ENCODE measurements at places on chromosomes 13 and 19.
A peak's percentile ranks its signal among the peaks of the same experiment; 100 is the strongest.

DNA sequence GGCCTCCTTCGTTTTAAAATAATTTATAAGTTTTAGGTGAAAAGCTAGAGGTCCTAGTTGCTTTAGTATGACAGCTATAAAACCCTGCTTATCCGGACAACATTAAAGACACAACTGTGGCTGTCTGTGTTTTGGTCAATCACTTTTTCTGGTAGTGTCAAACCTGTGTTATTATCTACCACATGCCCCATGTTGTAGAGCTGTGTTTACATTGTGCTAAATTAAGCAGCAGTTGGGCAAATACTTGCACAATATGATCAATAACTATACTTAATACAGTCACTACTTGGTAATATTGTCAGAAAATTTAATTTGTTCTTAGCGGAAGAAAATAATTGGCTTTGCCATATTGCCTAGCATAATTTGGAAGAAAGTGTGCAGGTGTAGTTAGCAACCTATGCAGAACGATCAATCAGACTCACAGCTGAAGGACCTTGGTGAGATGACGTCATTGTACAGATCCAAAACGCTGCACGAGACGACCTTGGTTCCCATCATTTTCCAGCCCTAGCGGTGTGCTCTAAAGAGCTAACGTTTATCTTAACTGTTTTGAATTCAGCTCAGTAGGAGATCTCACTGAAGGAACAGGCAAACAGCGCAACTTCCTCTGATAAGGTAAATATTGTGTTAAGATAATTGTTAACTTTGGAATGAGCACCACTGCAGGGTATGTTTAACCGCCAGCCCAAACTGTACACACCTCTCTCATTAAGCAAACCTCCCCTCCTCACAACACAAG lies 476.6 kb downstream of the IRS2 start:
- DNase-seq: no peak

DNA sequence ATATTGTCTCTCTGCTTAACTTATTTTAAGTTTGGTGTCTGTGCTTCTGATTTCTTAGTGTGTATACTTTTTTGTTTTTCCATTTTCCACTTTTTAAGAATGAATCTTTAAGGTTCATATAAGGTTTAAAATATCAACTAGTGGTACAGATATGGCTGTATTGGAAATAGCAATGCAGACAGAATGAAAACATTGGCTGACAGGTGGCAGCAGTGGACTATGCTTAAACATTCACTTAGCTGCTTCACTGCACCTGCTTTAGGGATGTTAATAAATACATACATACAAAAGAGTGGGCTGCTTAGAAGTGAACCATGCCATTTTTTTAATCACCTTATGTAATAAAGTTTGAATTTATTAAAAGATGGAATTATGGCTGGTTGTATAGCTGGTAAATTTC lies 27.3 kb downstream of the TM9SF2 start:
- DNase-seq: no peak

GRCh38 chr19:40283414-40284250 lies 1.5 kb downstream of the AKT2 start:
- DNase-seq: peak; percentile 10

- no peak for DNase-seq
Observed at GRCh38 chr19:14002571-14003250, 3.4 kb downstream of the RFX1 start.

DNA sequence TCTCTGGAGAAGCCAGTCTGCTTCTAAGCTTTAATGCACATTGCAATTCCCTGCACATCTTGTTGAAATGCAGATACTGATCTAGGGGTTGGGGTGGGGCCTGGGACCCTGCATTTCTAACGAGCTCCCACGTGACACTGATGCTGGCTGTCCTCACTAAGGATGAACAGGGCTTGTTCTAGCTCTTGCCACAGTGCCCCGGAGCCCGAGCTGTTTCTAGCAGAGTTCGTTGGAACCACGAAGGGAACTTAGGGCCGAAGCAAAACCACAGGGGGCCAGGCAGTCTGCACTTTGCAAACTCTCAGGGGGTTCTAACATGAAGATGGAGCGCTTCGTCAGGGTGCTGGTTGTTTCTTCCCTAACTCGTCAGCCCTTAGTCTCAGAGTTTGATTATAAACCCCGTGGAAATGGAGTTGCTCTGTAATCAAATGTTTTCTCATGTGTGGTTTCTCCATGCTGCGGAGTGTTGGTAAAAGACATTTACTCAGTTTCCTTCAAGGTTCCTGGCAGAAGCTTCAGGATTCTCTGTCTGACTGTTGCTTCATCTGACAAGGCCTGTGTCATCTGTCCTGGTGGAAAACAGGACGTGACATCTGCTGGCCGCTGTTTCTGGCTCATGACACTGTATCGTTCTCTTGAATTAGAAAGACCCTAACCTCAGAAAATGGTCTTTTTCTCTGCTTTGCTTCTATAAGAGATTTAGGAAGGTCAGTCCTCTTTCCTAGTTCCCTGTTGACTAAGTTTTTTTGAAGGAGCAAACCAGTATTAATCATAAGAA lies 221.5 kb downstream of the TEX29 start:
- DNase-seq: no peak

GRCh38 chr13:23322353-23323336 lies 110.9 kb downstream of the SACS start:
- no peak for DNase-seq

DNA sequence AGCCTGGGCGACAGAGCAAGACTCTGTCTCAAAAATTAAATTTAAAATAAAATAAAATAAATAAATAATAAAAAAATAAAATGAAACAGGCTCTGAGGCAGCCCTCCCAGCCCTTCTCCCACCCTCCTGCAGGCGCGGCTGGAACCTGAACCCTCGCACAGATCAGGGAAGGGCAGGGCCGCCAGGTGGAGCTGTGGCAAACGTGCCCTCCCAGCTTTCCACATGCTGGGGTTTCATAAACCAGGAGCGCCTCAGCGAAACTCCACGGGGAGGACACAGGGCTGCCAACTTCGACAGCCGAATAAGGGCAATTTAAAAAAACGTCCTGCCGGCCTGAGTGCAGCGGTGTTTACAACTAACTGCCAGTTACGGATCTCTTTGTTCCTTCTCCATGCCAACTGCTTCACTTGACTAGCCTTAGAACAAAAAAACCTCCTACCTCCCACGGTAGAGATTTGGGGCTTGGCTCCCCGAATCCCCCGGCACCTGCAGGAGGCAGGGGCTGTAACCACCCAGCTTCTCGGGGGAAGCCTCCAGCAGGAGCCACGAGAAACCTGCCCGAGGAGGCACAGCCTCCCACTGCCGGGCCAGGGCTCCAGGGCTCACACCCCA lies 15.9 kb downstream of the ZNF787 start:
- DNase-seq: peak; percentile 79

- DNase-seq: peak; percentile 54
Observed at GRCh38 chr13:97921176-97921816, 32.2 kb upstream of the IPO5 start.

DNA sequence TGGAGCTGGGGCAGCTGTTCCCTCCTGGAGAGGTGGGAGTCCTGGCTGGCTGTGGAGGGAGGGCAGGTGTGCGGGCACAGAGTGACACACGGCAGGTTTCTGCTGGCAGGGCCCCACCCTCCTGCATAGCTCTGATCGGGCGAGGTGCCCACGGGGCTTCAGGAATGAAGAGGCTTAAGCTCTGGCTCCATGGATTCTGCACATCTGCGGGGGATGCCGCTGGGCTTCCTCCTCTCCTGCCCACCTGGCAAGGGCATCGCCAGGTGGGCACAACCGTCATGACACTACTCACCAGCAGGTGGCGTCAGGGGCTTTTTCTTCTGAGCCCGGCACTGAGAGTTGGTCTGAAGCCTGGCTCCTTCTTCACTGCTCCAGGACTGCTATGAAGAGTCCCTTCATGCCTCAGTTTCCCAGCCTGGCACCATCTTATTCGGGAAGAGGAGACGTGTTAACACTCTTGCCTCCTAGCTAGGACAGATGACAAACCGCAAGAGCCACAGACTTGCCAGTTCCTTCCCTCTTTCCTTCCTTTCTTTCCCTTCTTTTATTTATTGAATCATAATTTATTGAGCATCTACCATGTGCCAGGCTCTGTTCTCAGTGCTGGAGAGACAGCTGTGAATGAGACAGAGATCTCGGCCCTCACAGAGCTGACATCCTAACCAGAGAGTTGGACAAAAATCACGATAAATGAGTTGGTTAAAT lies 15.2 kb upstream of the PAK4 start:
- DNase-seq: peak; percentile 78

DNA sequence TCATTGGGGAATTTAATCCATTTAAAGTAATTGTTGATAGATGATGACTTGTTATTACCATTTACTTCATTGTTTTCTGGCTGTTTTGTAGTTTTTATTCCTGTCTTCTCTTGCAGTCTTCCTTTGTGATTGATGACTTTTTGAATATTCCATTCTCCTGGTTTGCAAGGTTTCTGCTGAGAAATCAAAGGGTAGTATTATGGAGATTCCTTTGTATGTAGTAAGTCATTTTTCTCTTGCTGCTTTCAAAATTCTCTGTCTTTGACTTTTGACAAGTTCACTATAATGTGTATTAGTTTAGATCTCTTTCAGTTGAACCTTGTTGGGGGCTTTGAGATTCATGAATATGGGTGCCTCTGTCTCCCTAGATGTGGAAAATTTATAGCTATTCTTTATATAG lies 6.0 kb downstream of the ZNF559 start:
- DNase-seq: no peak

DNA sequence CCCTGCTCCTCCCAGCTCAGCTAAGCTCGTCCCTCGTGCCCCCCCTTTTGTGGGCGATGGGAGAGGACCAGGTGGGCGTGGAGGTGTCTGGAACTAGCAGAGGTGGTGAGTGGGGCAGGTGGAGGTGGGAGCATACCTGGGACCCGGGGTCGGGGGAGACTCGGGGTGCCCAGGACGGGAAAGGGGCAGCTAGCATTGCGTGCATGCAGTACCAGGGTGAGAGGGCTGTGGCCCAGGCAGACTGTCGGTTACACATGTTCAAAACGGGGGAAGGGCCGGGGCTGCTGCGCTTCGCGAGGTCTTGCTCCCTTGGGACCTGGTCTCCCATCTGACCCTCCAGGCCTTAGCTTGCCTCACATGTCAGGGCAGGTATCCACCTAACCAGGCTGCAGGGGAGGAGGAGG lies 9.1 kb downstream of the TLE5 start:
- no peak for DNase-seq

DNA sequence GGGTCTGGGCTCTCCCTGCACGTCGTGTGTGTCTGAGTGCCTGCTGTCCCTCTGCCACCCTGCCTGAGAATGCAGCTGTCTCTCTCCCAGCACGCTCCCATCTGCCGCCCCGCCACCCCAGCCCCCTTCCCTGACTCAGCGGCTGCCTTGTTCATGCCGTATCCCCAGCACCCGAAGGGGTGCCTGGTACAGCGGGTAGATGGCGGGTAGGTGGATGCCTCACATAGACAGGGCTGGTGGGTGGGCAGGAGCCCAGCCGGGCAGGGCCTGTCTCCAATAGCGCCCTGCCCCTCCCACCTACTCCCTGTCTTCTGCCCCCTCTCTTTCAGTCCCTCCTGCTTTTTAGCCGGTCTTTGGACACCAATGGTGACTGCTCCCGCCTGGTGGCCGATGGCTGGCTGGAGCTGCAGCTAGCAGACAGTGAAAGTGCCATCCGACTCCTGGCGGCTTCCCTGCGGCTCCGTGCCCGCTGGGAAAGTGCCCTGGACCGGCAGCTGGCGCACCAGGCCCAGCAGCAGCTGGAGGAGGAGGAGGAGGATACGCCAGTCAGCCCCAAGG lies 30.3 kb downstream of the DHX34 start:
- no peak for DNase-seq

- no peak for DNase-seq
Observed at GRCh38 chr13:33058776-33059327, 42.6 kb downstream of the KL start.

DNA sequence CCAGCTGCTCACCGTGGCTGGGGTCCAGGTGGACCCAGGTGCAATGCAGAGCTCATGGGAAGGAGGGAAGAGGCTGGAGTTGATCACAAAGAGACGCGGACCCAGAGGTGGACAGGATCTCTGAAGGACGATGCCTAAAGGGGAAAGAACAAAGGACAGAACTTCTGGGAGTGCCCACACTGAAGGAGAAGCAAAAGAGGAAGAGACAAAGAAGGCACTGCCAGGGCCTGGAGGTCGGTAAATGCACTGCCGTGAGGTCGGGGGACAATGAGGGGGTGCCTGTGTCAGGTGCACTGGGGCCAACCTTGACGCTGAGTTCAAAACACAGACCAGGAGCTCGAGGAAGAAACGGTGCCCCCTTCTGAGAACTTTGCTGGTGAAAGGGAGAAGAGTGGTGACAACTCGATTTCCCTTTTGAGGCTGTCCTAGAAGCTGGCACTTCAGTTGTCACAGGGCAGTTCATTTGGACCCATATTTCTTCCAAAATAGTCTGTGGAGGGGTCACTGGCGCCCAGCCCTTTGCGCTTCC lies 55.6 kb downstream of the GJA3 start:
- no peak for DNase-seq

DNA sequence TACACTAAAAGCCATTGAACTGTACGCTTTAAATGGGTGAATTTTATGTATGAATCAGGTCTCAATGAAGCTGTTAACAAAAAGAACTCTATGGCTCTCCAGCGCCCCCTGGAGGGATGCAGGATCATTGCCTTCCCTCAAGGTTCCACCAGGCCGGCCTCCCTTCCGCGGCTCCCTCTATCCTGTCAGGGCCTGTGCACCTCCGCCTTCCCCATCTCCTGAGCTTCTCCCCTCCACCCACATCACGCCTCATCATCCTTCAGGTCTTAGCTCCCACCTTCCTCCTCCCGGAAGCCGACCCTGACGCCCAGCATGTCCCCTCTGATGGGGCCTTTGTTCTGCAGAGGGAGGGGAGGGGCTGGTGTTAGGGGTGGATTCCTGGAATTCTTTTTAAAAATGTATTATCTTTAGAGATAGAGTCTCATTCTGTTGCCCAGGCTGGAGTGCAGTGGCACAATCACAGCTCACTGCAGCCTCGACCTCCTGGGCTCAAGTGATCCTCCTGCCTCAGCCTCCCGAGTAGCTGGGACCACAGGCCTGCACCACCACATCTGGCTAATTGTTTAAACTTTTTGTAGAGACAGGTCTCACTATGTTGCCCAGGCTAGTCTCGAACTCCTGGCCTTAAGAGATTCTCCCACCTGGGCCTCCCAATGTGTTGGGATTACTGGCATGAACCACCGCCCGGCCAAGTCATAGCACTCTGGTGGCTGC lies 27.7 kb downstream of the MEIS3 start:
- DNase-seq: peak; percentile 88

- no peak for DNase-seq
Observed at GRCh38 chr13:60646620-60647019, 249.6 kb downstream of the TDRD3 start.
